Mesendoderm (in vitro differentiated cells): ENCODE measurements at places on chromosomes 5 and 9.

DNA sequence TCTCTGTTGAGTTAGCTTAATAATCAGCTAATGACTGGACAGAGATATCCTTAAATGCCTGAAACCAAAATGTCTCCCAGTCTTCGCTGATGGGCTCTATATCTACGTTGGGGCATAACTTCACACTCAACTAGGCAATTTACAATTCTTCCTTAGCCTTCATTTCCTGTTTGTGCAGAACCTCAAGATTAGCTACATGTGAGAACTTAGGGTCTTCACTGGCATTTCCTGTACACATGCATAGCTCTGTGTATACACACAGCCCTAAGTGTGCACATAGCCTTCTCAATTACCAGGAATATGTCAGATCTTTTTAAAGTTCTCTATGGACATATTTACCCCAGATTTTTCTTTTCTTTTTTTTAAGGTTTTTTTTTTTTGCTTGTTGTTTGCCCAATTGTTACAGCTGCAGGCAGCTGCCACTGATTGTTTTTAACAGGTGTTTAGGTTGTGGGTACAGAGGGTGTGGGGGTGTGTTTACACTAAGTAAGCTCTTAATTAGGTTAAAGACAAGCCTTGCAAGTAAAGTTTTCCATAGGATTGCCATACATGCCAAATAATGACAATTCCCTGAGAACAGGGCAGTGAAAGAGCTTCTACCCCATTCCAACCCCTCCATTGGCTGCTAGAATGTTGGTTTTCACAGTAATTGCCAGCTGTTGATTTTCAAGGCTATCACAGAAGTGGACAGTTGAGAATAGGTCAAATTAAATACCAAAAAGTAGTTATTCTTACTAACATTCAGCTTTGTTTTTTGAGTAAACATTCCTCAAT is 441.0 kb downstream of the TLE4 start:
- no peak for DNase-seq

DNA sequence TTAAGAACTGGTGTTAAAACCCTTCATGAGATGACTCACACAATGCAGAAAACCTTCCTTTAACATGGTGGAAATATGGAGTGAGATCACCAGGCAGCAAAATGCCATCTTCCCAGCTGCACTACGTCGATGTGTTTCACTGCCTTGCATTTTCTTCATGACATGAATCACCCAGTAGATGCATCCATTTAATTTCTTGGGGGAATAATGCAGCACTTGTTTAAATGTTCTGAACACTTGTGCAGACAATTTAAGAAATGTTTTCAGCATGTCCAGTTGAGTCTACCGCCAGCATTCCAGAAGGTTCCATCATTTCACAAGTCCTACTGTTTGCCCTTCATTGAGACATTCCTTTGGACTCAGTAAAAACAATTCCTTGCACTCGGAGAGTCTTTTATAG is 81.6 kb downstream of the ADAMTS16 start:
- DNase-seq: no peak

GRCh38 chr9:1100945-1101344 is 50.8 kb downstream of the DMRT2 start:
- DNase-seq: peak; percentile 82

GRCh38 chr9:134564431-134565170 is 77.0 kb upstream of the COL5A1 start:
- DNase-seq: no peak

DNA sequence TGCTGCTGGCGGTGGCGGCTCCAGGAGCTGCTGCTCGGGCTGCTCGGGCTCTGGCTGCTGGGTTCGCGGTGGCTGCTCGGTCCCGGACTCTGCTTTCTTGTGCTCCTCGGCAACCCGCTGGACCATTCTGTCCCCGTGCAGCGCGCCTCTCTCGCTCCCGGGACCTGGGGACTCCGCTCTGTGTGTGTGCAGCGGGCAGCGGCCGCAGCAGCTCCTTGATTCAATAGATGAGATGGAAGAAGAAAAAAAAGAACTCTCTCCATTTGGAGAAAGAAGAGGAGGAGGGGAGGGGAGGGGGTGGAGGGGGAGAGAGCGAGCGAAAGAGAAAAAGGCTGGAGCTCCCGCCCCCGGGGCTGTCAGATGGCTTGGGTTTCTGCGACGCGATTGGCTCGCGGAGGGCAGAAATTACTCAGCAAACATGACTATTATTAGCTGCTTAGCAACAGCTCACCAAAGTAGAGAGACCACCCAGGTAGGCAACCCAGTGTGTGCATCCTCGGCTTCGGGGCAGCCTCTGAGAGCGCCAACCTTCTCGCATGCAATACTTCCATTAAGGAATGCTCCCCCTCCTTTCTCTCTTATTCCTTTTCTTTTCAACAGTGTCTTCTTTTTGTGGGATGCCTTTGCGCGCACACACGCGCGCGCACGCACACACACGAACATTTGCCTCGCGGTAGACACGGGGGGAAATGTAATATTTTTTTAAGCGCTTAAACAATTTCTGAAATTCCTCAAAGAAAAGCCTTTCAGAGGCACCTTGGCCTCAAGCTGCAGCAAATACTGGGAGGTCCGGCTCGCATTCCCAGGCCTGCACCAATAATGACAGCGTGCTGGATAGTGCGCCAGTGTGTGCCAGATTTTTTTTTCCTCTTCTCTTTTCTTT is 7.6 kb downstream of the PTCH1 start:
- DNase-seq: peak; percentile 99

DNA sequence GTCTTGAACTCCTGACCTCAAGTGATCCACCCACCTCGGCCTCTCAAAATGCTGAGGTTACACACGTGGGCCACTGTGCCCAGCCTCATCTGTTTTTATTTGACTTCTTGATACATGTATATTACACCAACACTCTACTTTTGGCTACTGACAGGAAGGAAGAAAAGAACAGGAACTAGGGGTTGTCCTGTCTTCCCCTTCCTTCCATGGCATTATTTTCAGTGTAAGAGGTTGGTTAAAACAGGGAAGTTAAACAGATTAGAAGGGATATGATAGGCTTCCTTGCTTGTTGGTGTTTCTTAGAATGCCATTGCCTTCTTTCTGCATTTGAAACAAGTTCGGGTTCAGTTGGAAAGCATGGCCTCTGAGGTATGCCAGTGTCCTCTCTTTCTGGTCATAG is 312.8 kb downstream of the NDUFS4 start:
- no peak for DNase-seq

GRCh38 chr9:112093147-112093869 is 81.8 kb downstream of the SUSD1 start:
- peak; percentile 22 for DNase-seq

- peak; percentile 18 for DNase-seq
These were observed 1930.5 kb downstream of the EFNA5 start for GRCh38 chr5:105740242-105740641.

DNA sequence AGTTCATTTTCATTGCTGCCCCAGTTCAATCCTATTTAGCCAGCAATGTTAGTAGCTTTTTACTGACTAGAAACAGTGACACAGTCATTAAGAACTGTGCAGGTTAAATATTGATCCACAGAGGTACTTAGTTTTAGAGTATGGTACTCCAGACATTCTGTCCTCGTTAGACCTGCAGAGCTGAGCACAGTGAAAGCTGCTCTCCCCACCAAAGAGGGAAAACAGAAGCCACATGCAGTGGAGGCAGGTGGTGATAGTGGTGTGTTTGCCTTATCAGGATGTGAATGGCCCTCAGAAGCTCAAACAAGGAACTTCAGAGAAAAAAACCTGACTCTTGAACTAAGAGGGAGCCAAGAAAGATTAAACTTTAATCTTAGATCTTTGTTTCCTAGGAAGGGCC is 75.5 kb downstream of the UNC13B start:
- DNase-seq: peak; percentile 20

- DNase-seq: no peak
These were observed 55.2 kb upstream of the FYB1 start for GRCh38 chr5:39274398-39275085.

DNA sequence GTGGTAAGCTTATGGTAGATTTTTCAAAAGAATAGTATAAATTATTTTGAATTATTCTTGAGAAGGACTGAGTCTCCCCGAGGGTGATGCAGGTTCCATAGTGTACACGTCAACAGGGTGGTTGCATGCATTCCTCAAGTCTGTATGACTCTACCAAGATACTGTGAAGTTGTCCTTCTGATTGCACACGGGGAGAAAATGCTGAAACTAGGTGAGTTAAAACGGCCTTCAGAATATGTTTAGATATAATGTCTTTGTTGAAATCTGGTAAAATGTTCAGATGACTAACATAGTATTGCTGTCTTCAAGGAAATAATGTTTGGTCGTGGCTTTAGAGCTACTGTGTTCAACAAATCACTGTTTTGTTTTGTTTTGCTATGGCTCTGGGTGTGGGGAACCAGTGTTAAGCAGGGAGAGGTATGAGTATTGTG is 22.4 kb upstream of the TNFAIP8 start:
- DNase-seq: no peak

- DNase-seq: no peak
These were observed 1.3 kb downstream of the AK1 start for GRCh38 chr9:127876026-127876763.

- DNase-seq: peak; percentile 43
These were observed 1.3 kb downstream of the KCNN2 start for GRCh38 chr5:114362977-114363761.

- no peak for DNase-seq
These were observed 37.7 kb upstream of the ICE1 start for GRCh38 chr5:5384660-5385330.

GRCh38 chr5:74116266-74116665 is 490.3 kb downstream of the ARHGEF28 start:
- DNase-seq: peak; percentile 94

- no peak for DNase-seq
These were observed 11.1 kb upstream of the SHOC1 start for GRCh38 chr9:111805830-111806241.

- peak; percentile 76 for DNase-seq
These were observed at the start of gene GLIPR2 for GRCh38 chr9:36136272-36136893. TSS of gene GLIPR2 (plus strand) at chr9:36136733. CDS start at chr9:36136779, 46 bp downstream.

- no peak for DNase-seq
These were observed 47.6 kb upstream of the RNU6ATAC start for GRCh38 chr9:134211811-134212485.

GRCh38 chr5:112226215-112226614 is 192.9 kb downstream of the EPB41L4A start:
- DNase-seq: no peak

DNA sequence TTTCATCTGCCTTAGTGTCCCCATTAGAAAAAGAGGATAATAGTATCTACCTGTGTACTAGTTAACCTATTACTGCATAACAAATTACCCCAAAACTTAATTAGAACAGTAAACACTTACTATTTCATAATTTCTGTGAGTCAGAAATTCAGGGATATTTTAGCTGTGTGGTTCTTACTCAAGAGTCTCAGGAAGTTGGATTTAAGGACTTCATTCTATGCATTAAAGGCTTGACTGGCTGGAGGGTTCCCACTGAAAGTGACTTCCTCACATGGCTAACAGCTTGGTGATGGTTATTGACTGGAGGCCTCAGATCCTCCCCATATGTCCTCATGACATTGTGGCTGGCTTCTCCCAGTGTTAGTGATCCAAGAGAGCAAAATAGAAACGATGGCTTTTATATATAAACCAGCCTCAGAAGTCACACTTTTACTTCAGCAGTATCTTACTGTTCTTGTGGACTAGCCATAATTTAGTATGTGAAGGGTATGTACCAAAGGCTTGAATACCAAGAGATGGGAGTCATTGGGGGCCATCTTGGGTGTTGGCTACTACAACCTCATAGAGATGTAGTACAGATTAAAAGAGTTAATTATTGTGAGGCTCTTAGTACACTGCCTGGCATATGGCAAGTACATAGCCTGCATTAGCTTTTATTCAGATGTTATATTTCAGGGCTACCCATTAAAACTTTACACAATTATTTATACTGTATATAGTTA is 9.9 kb downstream of the RAD23B start:
- DNase-seq: no peak

DNA sequence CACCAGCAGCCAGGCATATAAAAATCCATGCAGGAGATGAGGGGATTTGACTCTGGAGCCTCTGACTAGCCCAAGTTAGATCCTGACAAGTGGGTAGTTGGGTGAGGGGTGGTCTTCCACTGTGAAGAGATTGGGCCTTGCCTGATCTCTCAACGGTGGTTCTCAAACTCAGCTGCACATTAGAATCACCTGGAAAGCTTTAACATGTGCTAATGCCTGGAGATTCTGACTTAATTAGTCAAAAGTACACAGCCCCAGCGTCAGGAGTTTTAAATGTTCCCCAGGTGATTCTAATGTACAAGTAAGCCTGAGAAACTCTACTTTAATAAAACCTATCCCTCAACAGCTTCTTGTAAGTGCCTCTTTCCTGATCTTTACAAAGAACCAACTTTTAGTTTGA is 57.5 kb downstream of the GCNT4 start:
- DNase-seq: no peak

- DNase-seq: no peak
These were observed 280.1 kb upstream of the PUM3 start for GRCh38 chr9:3124001-3124400.

DNA sequence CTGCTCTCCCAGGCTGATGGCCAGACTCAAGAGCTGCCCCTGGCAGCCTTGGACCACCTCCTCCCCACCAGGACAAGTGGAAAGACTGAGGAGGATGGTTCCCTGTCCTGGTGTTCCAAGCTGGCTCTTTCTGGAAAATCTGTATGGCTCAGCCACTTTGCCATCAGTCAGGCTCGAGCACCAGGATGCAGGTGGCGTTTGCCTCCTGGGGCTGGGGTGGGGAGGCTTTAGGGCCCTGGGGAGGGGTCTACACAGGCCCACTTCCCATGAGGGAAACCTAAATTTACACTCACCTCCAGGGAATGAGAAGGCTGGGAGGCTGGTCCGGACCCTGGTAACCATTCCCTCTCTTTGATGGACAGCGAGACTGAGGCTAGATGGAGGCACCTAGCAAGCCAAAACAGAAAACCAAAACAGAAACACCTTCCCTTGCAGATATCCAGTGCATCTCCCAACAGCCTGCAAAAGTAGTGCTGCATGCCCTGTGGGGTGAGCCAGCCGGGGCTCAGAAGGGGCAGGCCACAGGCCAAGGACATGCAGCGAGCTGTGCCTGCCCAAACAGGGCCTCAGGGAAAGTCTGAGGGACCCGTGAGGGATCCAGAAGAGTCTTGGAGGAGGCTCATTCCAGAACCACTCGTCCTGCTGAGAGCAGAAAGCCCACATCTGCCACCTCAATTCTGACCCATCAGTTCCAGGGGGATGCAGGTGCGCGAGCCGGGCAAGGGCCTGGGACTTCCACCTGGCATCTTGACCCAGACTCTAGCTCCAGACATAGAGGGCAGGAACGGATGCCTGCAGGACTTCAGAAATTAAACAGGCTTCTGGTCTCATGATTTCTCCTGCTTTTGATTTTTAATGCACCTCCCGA is 5.4 kb upstream of the CSF2 start:
- no peak for DNase-seq

DNA sequence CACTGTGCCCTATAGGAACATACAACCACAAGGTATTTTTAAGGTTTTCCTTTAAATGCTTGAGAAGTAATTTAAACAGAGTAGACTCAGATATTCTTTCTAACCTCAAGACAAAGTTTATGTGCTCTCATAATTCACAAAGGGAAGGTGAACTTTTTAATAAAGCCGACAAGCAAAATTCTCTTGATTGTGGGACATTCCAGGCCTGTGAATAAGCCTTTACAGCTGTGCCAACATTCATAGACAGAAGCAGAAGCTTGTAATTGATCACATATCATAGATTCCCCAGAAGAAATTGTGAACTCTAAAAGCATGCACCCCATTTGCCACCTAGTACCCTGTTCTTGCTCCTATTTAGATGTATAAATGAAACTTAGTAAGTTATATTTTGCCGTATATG is 1107.8 kb upstream of the SEMA6A start:
- no peak for DNase-seq

GRCh38 chr5:6788956-6789649 is 75.9 kb downstream of the TENT4A start:
- DNase-seq: no peak
